Left kidney (tissue), 8 donors: ENCODE measurements at places on chromosomes 3 and 15. TPM values are rescaled to one million over a fixed set of nuclear protein-coding genes. Genes with fewer than 3 reads are reported as not detected.

DNA sequence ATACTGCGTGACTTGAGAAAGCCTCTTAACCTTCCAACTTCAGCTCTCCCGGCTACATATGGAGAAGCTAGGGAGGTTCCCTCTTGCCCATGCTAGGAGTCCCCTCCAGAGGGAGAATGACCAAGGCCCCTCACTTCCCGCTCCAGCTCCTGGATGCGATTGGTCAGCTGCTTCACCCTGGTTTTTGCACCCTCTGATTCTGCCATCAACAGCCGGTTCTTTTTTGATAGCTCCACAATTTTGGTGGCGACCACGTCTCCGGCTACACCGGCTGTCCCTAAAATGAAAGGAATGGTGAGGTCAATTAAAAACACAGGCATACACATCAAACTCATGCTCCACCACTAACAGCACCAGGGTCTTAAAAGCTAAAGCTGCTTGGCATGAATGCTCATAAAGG is 20.6 kb downstream of the CCDC13 start:
- DNase-seq = no peak

The MORC1 gene
- polyA plus RNA-seq = 0.57 TPM

DNA sequence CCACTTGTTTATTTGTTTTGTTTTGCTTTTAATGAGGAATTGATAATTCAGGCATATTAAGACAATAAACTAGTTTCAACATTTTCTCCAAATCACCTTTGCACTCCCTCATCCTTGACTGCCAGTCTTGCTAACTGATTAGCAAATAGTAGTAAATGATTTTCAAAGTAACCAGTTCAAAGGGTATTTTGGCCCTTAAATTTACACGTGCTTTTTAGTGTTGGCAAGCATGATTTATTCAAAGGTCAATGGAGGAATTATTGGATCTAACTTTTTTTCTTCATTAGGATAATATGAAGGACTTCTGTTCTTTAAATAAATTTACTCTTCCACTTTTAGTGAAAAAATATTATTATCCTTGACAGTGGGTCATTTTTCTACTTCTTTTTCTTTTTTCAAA is 53.8 kb downstream of the BCHE start:
- DNase-seq = no peak

The NCK1 gene
- polyA plus RNA-seq = 44.8 TPM

The UBE3A gene
- polyA plus RNA-seq = 120 TPM

The PLA2G4F gene
- 25.0 TPM for polyA plus RNA-seq

The P2RY14 gene
- polyA plus RNA-seq = 0.57 TPM

The FEM1B gene
- polyA plus RNA-seq = 67.6 TPM

DNA sequence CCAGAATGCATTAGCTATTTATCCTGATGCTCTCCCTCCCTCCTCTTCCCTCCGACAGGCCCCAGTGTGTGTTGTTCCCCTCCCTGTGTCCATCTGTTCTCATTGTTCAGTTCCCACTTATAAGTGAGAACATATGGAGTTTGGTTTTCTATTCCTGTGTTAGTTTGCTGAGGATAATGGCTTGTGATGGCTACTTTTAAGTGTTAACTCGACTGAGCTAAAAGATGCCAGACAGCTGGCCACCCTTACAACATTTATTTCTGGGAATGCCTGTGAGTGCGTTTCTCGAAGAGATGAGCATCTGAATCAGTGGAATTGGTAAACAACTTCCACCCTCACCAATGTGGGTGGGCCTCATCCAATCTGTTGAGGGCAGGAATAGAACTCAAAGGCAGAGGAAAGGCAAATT is 24.7 kb upstream of the TM2D3 start:
- no peak for DNase-seq

GRCh38 chr15:42201801-42202200 is 6.3 kb downstream of the VPS39 start:
- no peak for DNase-seq

DNA sequence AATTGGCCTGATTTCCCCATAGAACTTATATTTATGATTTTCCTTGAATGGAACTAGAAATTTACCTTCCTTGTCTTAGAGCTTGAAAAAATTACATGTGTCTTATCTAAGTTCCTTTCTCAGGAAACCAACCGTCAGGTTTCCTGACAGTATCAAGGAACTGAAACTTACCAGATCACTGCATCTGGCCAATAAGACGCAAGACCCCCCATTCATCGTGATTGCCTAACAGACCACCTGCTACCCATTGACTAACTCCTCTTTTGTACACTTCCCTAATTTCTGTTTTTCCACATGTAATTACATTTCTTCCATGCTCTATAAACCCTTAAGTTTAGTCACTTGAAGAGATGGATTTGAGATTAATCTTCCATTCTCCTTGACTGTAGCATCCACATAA is 517.2 kb upstream of the CBLB start:
- no peak for DNase-seq

The SLC28A1 gene
- polyA plus RNA-seq = 7.5 TPM

GRCh38 chr15:41983621-41984571 is 11.5 kb upstream of the EHD4 start:
- no peak for DNase-seq

DNA sequence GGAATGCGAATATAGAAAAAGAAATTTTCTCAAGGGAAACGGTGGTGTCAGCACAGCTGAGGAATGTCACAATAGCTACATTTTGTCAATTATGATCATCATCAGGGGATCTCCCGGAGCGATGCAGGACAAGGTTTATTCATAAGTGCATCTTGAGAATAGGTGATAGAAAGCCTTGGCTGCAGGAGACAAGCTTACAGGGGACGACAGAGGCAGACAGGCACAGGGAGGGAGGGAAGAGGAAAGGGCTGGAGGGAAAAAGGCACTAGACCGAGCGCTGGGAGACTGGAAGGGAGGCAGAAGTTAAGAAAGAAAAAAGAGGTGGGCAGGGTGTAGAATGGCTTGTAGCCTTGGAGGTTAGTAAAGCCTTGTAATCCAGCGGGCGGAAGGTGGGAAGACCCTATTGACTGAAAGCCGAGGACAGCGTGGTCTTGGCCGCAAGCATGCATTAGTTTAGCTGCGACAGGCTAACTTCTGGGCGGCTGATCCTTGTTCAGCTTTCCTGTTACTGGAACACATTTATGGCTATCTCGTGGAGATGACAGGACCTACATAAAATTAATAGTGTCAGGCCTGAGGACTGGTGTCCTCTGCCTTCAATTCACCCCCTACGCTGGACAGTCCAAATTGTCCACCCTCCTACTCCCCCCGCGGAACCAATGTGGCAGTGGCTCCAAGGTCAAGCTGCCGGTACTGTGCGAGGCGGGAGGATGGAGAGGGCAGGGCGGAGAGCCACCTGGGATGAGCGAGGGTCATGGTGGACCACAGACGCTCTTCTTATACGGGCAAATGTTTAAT is 1.4 kb upstream of the NECTIN3 start:
- DNase-seq = no peak

The MUSTN1 gene
- polyA plus RNA-seq = 0.38 TPM

The MESP1 gene
- 0.52 TPM for polyA plus RNA-seq

DNA sequence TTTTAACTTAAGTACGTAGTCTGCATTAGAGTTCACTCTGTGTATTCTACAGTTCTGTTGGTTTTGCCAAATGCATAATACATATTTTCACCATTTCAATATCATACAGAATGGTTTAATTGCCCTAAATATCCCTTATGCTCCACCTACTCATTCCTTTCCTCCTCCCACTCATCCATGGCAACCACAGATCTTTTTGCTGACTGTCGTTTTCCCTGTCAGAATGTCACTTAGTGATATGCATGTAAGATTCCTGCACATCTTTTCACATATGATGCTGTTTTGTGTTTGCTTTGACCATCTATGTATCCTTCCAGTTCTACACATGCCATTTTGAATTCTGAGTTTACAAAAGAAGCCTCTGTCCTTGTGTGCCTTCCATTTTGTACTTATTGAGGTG is 36.7 kb downstream of the EPHA3 start:
- no peak for DNase-seq

The FHIT gene
- 25.0 TPM for polyA plus RNA-seq

DNA sequence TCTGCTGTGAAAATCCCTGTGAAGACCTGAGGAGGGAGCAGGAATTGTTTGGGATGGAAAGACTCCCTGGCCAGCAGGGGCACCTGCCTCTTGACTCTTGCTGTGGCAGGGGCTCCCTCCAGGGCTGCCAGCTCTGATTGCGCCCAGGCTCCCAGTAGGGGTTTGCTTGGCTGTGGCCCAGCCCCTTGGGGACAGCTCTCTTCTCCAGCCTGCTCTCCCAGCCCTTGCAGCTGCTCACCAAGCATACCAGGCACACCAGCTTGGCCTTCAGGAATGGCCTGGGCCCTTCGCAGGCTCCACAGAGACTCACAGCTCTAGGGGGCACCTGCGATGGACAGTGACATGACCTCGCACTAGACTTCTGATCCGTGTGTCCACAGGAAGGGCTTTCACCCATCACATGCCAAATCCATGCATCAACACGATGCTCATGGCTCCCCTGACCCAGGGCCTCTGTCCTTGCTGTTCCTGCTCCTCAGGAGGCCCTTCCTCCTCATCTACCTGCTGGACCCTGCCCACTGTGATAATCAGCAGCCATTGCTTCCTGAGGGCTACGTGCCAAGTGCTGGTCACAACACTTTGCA is 61.8 kb downstream of the SCN5A start:
- no peak for DNase-seq

The SV2B gene
- 0.67 TPM for polyA plus RNA-seq
